Left renal cortex interstitium (tissue), 4 donors: ENCODE measurements at places on chromosomes 5 and 9.

- DNase-seq: no peak
Observed at GRCh38 chr9:9498128-9498527, 1114.7 kb downstream of the PTPRD start.

DNA sequence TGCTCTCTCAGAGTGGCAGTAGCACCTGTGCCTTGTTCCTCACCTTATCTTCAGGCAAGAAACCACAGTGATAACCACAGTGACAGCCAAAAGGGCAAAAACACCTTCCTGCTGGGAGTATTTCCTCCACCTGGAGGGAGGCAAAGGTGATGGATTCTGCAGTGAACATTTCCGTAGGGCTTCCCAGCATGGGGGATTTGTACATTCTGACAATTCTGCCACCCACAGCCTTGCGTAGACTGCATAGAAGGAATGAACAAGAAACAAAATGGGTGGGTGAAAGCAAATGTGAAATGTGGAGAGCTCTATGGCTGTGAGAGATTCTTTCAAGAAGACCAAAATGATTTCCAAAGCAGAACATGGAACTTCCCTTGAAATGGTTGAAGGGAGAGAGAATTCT is 111.4 kb downstream of the ZNF462 start:
- no peak for DNase-seq

- DNase-seq: no peak
Observed at GRCh38 chr9:97535771-97536170, 34.3 kb downstream of the TMOD1 start.

- DNase-seq: no peak
Observed at GRCh38 chr5:42301349-42301748, 121.9 kb upstream of the GHR start.

GRCh38 chr5:10702040-10702629 is 58.9 kb downstream of the DAP start:
- DNase-seq: no peak

- no peak for DNase-seq
Observed at GRCh38 chr5:57550132-57550531, 67.5 kb upstream of the ACTBL2 start.

- DNase-seq: no peak
Observed at GRCh38 chr9:12069366-12069765, 623.8 kb upstream of the TYRP1 start.

DNA sequence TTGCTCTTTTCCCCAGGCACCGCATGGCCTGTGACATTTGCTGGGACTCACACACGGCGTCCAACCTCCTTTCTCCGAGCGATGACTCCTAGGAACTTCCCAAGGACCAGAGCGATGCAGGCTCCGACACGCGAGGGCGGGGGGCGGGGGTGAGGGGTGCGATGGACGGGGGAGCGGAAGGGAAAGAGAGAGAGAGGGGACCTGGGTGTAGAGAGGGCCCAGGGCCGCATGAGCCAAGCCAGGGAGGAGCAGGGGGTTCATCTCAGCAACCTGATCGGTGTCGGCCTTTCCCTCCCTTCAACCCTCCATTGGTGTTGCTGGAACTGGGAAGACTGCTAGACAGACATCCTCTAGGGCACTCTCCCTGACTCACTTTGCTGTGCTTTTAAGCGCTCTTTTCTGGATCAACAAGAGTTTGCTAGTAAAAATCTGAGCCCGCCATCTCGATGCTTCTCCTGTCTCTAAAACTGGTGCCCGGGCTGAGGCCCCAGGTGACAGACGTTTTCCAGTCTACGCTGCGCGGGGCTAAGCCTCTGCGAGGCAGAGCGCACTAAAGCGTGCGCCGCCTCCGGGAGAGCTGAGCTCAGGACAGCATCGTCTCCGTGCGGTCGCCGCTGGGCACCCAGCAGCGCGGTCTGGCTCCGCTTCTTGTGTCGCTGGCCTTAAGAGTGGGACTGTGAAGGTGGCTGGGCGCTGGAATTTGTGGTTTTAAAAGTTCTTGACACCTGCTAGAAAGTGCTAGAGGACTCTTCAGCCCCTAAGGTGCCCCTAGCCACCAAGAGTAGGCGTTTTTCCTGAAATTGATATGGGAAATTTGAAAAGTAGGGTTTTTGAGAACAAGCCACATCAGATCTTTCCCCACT is 1.0 kb upstream of the TSLP start:
- no peak for DNase-seq

- no peak for DNase-seq
Observed at GRCh38 chr9:110952540-110952859, 85.8 kb downstream of the LPAR1 start.

DNA sequence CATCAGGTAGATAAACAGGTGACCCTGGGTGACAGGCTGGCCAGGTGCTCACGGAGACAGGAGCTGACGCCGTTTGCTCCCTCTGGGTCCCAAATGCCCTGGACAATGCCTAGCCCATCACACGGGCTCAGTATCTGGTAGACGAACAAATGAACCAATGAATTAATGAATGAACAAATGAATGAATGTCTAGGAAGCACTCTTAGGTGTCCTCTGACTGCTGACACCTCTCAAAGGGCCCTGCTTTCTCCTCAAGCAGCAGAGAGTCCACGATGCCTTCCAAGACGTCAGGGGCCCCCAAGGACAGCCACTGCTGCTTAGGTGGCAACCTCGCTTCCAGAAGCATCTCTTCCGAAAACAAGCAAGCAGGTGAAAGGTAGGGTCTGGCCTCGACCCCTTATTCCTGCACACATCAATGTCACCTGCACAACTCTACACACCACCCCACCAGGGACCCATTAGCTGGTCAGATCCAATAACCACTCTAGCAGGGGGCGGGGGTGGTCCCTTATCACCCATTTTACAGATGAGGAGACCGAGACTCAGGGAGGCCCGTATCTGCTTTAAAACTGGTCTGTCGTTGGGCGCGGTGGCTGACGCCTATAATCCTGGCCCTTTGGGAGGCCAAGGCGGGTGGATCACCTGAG is 45.2 kb downstream of the VAV2 start:
- no peak for DNase-seq

DNA sequence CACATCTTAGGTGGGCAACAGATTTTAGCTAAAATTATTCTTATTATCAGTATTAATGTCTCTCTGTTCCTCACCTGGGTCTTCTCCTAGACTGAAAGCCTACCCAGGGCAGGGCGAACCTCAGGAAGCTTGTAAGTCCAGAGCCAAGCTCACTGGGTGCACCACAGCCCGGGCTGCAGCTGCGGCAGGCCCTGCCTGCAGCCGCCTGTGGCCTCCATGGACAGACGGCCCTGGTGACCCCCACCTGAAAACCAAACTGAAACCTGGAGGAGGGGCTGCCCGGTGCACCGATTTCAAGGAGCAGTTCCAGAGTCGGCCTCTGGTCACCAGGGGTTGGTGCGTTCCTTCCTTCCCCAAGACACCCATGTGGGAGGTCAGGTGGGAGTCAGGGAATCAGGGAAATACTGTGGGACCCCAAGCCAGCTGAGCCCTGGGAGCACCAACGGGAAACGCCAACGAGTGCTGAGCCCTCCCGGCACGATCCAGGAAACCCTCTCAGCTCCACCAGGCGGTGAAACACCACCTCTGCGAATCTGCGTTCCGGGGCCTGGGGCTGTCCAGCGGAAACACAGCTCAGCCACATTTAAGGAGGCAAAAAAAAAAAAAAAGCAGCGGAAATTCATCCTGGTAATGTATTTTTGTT is 68.6 kb upstream of the PPP1R26 start:
- DNase-seq: no peak

DNA sequence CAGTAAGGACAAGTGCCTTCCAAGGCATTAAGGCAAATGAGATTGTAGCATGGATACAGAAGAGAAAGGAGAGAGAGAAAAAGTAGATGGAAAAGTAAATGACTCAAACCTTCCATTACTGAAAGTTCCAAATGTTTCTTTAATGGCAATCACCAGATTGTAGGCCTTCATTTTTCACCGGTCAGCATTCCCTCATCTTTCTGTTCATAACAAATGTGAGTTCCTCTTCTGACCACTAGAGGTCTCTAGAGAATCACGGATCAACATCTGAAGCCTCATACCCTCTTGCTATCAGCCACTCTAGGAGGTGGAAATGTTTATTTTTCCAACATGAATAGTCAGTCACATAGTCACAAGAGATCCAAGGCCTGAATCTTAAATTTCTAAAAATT is 73.6 kb upstream of the RPS23 start:
- DNase-seq: peak; percentile 75

GRCh38 chr5:107607671-107608345 is 62.9 kb downstream of the EFNA5 start:
- no peak for DNase-seq

DNA sequence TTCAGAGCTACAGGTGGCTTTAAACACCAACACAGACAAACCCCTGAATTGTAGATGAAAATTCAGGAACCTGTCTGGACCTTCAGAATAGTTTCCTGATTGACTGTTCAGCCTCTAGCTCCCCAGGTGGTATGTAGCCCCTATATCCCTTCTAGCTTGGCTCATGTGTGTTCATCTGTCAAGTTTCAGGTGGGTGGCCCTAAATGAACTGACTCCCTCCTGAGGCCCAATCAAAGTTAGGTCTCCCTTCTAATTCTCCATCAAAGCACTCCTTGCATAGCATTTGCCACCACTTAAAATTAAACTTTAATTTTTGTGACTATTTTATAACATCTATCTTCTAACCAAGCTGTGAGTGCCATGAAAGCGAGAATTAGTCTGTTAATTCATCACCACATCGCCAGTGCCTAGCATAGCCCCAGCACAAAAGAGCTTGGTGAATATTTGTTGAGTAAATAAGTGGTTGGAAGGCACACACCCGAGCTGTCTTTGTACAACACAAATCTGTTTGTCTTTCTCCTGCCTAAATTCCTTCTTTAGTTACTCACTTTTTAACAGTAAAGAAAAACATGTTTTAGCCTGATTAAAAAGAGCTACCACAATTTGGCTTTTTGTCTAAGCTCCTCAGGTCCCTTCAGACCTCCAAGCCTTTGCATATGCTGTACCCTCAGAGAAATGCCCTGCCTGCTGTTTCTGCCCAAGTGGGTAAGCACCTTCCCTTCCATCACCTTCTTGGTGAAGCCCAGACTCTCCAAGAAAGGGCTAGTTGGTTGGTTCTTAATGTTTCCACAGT is 138.1 kb upstream of the HMHB1 start:
- no peak for DNase-seq

DNA sequence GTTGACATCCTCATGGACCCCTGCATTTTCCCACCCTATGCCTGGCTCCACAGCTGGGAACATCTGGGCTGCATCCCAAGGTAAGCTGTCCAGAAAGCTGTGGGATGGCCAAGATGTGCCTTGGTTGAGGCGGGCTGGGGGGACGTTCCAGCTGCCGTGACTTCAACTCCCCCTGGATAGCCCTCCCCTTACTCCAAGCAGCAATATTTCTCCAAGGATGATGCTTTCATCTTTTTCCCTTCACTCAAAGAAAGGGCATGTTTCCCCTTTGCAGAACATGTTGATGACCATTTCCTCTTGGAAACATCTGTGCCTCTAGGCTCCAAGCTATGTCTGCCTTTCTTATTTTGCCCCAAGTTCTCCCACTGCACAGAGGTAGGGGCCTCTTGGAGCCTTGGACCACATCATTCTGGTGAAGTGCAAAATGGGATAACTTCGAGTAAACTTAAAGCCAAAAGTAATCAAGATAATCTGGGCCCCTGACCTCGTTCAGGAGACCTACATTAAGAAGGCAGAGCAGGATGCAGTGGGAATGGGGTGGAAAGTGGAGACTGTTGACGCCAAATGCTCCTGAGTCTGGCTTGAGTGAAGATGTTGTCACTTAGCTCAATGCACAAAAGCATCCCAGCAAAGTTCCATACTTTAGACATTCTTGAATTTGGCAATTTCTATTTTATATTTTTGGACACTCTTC is 175.2 kb downstream of the GAS1 start:
- no peak for DNase-seq

DNA sequence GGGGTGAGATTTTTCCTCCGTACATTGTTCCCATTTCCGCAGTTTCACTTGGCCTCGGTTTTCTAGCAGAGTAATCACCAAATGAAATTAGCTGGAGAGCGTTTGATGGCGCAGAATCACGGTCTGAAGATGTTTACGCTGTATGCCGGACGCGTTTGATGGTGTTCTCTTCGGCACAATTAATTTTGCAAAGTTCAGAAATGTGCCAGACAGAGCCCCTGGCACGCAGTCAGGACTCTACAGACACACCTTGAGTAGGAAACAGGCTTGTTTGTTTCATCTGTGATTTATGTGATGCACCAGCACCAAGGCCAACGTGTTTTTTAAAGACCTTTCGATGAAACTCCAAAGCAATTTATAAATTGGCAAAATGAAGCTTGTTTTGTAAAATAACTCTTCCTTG is 863 bp upstream of the LIFR start:
- DNase-seq: no peak
